ENCODE measurements at places on chromosomes 4 and X.

- no peak for DNase-seq
Measured at GRCh38 chrX:20472148-20472547, 205.4 kb upstream of the RPS6KA3 start.

DNA sequence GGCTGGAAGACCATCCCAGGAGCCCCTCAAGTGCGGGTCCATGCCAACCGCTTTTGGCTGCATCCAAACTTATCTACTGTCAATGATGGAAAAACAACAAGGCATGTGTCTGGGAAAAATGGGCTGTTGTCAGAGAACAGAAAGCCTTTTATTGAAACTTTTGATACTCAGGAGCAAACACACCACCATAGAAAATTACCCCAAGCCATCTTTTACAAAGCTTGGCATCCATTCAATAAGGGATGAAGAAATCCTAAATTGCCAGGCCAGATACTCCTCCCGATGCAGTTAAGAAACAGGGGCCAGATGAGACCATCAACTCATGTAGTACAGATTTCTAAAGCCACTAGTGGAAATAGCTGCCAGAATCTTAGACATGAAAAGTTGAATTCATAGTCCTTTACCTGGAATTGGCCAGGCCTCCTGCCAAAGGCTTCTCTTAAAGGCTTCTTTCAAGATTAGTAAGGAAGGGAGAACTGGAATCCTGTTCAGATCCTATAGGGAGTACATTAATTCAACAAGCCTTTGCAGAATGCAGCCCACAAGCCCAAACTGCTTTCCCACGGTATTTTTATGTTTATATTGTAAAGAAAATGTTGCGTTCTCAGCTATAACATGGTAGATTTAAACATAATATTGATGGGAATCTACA, 145.4 kb upstream of the MAP3K15 start:
- DNase-seq, result no peak

GRCh38 chr4:113738251-113738650, 23.3 kb downstream of the CAMK2D start:
- DNase-seq, result no peak

- DNase-seq, result no peak
Measured at GRCh38 chr4:67550451-67550850, 5.1 kb upstream of the CENPC start.

DNA sequence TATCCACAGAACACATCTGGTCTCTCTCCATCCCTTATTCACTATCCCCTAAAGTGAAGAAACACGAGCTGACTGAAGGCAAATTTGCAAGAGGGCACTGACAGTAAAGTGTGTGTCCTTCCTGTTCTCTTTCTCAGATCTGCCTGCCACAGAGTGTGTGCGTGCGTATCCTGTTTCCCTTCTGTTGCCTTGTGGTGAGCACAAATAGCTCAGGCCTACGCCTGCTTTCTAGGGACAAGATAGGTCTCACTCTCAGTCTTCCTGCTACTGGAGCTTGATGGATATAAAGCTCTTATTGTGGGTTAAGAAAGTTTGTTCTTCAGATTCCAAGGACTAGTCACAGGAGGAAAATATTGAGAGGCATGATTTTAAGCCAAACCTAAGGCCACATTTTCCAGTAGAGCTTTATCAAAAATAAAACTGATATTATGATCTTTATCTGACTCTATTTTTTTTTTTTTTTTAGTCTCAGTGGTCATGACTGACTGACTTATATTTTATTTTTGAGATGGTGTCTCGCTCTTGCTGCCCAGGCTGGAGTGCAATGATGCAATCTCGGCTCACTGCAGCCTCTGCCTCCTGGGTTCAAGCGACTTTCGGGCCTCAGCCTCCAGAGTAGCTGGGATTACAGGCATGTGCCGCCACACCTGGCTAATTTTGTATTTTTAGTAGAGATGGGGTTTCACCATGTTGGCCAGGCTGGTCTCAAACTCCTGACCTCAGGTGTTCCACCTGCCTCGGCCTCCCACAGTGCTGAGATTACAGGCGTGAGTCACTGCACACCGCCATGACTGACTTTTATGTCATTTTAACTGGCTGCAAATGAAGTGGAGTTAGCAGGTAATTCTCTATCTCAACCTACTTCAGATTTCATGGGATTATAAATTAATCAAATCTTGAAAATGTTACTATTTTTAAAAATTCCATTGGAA, 140.3 kb upstream of the SH3RF1 start:
- no peak for DNase-seq
